ENCODE measurements at places on chromosomes 2 and 18.

DNA sequence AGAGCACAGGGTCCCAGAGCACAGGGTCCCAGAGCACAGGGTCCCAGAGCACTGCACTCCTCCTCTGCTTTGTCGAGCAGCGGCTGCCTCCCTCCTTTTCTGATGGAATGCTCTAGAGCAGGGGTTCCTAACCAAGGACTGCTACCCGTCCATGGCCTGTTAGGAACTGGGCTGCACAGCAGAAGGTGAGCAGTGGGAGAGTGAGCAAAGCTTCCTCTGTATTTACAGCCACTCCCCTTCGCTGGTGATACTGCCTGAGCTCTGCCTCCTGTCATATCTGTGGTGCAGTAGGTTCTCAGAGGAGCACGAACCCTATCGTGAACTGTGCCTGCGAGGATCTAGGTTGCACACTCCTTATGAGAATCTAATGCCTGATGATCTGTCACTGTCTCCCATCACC lies 33.1 kb upstream of the ADNP2 start:
- no peak for DNase-seq

GRCh38 chr18:35933982-35934381 lies 38.5 kb upstream of the RMP24 start:
- DNase-seq, result no peak

- DNase-seq, result no peak
These were observed 12.4 kb downstream of the KLHL14 start for GRCh38 chr18:32760391-32760790.

- no peak for DNase-seq
These were observed 32.1 kb downstream of the TOGARAM2 start for GRCh38 chr2:29013057-29013780.

- no peak for DNase-seq
These were observed 23.2 kb downstream of the SPEG start for GRCh38 chr2:219457784-219458369.
